ENCODE measurements at places on chromosomes 13 and 19. TPM values are rescaled to one million over a fixed set of nuclear protein-coding genes. Genes with fewer than 3 reads are reported as not detected.

GRCh38 chr13:103006641-103007426 is 59.4 kb downstream of the SLC10A2 start:
- no peak for DNase-seq

DNA sequence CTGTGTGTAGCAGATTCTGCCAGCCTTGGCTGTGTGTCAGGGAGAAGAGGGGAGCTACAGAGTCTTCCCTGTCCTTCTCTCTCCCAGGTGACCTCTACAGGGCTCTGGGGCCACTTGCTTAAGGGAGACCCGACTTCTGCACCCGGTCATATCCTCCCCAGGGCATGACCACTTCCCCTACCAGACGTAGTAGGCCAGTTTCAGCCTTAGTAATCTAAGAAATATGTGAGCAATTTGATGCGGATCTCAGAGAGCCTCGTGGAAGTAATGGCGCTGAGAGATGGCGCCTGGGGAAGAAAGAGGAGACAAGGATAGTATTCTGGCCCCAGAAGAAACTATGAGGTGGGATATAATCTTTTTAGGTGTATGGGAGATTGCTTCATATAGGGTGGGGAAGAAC is 41.9 kb downstream of the NFIX start:
- DNase-seq: no peak

DNA sequence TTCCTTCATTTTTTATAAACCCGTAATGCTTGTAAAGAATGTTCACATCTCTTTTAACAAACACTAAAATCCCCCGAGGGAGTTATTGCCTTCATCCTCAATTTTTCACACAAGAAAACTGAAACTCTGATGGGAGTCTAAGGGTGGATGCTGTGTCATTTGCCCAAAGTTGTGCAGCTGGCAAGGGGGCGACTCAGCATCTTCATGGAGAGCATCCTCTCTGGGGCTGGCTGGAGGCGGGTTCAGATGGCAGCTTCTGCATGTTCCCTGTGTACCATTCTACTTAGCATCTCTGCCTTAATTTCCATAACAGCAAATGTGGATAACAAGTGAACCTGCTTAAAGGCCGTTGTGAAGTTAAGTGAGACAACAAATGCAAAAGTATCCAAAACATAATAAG is 256.4 kb downstream of the IRS2 start:
- DNase-seq: no peak

DNA sequence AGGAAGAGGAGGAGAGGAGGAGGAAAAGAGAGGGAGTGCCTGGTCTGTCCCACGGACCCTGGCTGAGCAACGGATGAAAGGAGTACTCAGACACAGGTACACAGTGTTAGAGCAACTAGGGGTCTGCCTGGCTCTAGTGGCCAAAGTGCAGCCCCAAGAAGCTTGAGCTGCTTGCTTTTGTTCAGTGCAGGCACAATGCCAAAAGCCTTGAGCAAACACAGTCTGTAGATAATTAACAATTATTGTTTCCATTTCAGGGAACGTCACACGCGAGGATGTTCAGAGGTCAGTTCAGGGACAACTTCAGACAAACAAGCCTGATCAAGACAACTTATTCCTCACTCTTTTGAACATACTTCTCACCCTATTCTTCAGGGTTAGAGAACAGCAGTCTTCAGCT is 32.2 kb upstream of the ZNF726 start:
- DNase-seq: no peak

DNA sequence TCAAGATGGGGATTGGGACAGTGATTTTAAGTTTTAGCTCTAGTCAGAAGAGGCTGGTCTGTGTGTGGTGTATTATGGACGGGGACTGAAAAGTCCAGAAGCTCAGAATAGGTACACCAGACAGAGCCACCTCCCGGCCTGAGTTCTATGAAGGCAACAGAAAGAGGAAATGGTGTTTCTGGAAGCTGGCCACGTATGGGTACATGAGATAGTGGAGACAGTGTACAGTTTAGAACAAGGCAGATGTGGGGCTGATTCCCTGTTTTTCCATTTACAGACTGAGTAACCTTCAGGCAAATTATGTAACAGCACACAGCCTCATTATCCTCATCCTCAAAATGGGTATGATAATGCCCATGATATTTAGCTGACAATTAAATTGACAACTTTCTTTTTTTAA is 1.3 kb downstream of the ZNF175 start:
- DNase-seq: no peak

- no peak for DNase-seq
These were observed 4.6 kb downstream of the SIX5 start for GRCh38 chr19:45764475-45764874.

- no peak for DNase-seq
These were observed 43.8 kb downstream of the SERP2 start for GRCh38 chr13:44417446-44417845.

DNA sequence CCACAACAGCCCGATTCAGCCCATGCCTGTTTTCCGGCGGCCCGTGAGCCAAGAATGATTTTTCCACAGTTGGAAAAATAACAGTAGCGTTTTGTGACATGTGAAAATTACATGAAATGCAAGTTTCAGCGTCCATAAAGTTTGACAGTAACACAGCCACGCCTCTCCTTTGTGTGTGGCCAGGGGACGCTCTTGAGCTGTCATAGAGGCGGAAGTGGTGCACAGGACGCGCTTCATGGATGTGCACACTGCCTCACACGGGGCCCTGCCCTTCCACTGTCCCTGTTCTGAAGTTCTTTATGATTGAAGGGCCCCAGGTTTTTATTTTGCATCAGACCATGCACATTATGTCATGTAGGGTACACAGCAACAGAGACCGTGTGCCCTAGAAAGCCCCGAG is 12.4 kb upstream of the ELAVL1 start:
- DNase-seq: no peak

- no peak for DNase-seq
These were observed 4.8 kb downstream of the F2RL3 start for GRCh38 chr19:16893686-16893989.

DNA sequence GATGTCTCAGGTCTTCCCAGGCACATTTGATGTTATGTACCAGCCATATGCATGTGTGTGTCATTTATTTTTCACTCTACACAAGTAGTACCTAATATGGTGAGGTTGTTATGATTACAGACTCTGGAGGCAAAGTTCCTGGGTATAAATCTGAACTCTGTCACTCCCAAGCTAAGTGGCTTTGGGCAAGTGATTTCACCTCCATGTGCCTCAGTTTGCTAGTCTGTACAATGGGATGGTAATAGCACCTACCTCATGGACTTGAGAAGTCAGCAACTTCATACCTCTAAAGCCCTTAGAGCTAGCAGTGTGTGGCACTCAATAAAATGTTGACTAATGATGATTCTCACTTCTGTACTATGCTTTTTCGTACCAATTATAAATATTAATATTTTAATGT is 3.9 kb upstream of the CATSPERG start:
- DNase-seq: no peak

DNA sequence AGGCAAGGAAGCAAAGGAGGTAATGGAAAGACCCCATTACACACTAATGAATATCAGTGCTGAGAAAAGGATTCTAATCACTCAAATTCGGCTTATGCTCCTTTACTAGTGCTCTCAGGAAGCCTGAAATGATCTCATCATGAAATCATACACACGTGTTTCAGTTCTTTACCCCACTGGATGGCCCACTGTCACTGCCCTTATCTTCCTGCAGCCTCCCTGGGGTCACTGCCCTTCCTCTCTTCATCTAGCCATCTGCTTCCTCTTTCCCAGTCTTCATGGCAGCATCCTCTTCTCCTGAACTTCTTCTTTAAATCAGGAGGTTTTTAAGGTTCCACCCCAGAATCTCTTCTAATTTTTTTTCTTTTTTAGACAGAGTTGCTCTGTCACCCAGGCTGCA is 27.9 kb upstream of the EEF1AKMT1 start:
- no peak for DNase-seq

- DNase-seq: no peak
These were observed 25.1 kb upstream of the MEIS3 start for GRCh38 chr19:47444388-47444821.

DNA sequence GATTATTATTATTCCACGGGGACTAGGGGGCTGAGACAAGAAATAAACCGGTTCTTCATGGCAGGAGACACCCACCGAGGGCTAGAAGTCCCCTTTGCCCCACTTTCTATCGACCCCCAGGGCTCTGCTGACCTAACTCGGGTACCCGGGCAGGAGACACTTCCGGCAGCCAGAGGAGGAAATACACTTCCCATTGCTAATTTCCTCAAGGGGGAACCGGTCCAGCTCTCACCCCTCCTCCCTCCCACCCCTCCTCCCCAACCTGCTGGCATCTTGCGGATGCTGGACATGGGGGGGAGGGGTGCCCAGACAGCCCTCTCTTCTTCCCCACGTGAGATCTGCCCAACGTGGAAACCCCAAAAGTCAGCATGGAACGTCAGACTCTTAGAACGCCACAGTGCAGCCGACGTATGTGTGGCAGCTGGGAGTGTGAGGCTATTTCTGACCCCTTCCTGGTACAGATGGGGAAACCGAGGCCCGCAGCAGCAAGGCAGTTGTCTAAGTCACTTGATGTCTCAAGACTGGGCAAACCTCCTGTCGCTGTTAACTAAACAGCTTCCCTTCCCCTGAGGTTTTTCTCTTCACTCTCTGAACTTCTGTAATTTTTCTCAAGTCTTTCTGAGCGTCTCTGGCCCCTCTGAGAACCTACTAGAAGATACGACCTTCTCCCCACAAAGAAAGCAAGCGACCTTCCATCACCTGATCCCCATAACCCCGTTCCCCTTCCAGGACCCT is 3.6 kb downstream of the GPR4 start:
- DNase-seq: no peak

DNA sequence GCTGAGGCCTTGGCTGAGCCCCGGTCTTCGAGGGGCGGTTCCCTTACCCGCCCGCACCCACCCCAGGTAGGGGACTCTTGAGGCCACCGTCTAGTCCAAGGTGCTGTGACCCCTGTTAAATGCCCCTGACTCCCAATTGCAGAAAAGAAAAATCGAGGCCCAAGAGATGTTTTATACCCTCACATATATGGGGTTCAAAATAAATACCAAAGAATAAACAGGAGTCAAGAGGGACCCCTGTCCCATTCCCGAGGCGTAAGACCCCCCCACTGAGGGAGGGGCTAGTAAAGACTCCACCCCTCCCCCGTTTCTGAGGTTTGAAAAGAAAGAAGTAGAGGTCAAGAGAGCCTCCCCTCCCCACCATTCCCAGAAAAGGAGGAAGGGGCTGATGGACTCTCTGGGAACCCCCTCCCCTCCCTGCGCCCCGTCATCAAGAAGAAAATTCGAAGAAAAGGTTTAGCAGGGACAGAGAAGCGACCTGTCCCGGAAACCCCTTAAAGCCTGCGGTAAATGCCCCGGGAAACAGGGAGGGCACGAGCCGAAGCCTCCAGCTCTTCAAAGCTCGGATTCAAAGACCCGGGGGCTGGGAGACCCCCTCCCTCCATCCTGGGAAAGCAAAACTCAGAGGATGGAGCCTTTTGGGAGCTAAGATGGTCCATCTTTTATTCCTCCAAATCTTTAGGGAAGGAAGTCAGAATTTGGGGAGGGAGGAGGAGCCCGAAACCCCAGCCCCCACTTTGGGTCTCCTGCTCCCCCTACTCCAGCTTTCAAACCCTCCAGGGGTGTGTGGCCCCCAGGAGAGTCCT is 755 bp upstream of the RAB3A start:
- no peak for DNase-seq

GRCh38 chr13:40064154-40065097 is 409.0 kb downstream of the COG6 start:
- DNase-seq: no peak

GRCh38 chr13:94707400-94708021 is 4.8 kb downstream of the SOX21 start:
- no peak for DNase-seq

DNA sequence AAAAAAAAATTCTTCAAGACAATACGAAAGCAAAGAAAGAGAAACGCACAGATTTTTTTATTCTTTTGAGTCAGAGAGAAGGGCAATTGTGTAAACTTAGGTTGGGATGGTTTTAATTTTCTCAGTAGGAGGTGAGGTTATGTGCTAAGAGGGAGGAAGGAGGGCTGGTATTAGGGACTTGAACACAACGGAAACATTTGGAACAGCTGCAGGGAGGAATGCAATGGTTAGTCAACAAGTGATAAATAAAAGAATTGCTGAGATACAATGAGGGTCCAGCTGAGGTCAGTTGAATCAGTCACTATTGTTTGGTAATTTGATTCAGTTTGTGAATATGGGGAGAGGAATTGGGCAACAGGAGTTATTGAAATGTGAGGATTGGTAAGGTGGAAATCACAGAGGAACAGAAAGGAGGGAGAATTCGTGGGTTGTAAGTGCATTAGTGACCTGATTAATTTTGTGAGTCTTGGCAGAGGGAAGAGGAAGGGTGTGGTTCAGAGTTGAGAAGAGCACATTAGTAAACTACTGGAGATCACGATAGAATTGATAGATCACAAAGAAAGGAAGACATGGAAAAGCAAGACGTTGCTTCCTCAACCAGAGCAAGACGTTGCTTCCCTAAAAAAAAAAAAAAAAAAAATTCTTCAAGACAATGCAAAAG is 499.5 kb upstream of the SPRY2 start:
- no peak for DNase-seq

- DNase-seq: no peak
These were observed 14.1 kb downstream of the POU4F1 start for GRCh38 chr13:78589206-78589605.

DNA sequence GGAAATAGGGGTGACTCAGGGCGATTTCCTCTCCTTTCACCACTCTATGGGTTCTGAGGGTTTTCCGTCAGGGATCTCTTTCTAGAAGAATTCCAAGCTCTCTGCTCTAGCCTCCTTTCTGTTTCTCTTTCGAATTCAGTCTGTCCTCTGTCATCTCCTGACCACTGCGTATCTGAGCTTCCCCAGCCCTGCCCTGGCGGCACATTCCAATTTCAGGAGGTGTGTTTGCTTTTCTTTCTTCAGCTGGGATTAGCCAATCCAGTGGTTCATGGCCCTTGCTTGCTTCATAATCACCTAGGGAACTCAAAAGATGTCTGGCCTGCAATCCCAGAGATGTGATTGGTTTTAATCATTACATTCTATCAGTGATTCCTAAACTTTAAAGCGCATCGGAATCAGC is 9.4 kb downstream of the IFNL2 start:
- no peak for DNase-seq

GRCh38 chr13:46963904-46964303 is 67.1 kb upstream of the HTR2A start:
- DNase-seq: no peak

DNA sequence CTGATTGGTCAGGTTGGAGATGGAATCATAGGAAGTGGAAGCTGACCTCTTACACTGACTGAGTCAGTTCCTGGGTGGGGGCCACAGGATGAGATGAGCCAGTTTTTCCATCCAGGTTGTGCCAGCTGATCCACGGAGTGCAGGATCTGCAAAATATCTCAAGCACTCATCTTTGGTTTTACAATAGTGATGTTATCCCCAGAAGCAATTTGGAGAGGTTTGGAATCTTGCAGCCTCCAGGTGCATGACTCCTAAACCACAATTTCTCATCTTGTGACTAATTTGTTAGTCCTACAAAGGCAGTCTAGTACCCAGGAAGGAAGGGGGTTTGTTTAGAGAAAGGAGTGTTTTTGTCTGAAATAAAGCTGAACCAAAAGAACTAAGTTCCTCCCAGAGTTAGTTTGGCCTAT is 212.8 kb downstream of the SLITRK6 start:
- no peak for DNase-seq

GRCh38 chr19:28487999-28488398 is 725.0 kb downstream of the UQCRFS1 start:
- no peak for DNase-seq

The ADM5 gene
- total RNA-seq: 1.3 TPM

The NAPSA gene
- total RNA-seq: 0.22 TPM

The CALR3 gene
- total RNA-seq: not detected

The EFNA2 gene
- total RNA-seq: not detected

The ZNF71 gene
- total RNA-seq: 7.0 TPM

The ATXN8OS gene
- not detected for total RNA-seq

The PSG6 gene
- total RNA-seq: not detected

The GPR12 gene
- not detected for total RNA-seq

The CLEC17A gene
- not detected for total RNA-seq
